ENCODE measurements at places on chromosomes 7 and 10.

DNA sequence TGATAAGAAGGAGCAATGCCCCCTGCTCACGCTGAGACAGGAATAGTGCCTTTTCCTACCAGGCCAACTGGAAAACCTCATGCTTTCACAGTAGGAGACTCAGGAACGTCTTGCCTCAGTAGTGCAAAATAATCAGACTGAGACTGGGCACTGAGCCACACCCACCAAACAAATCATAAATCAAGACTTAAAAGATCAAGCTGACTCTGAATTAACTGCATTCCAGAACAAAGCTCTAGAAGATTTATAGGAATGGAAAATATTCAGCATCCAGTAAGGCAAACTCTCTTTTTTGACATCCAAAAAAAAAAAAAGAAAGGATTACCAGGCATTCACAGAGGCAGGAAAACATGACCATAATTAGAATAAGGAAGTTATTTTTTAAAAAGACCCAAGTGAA lies 30.5 kb upstream of the SLC18A3 start:
- no peak for DNase-seq

DNA sequence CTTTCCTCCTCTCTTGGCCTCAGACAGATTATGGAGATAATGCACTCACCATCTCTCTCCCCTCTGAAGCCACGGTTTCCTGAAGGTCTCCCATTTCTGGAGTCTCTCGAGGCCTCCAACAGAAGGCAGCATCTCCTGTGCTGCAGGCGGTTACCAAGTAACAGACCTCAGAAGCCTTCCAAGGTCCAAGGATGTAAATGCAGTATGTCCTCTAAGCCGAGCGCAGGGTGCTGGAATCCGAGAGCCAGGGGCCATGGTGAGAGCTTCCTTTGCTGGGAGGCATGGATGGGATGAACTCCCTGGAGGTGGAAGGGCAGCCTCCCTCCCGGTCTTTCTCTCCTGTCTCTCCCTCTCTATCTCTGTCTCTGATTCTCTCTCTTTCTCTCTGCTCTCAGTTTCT lies 79.8 kb downstream of the ADARB2 start:
- no peak for DNase-seq

DNA sequence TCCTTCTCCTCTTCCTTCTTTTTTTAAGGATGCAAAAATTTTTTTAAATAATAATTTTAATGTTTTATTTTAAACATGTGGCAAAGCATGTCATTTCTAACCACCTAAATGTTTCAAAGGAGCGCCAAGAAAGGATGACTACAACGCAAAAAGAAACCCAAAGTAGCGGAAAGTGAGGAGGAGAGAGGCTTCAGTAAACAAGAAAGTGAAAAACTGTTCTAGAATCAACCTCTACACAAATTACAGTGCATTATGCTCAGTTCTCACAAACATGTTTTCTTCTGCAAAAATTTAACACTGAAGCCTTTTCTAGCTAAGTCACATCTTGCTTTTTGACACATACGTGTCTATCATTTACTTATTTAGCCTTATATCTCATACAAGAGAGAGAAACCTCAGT lies 948.6 kb downstream of the GATA3 start:
- no peak for DNase-seq

GRCh38 chr10:72076756-72077155 lies 11.6 kb downstream of the SPOCK2 start:
- DNase-seq: no peak

GRCh38 chr10:94213001-94213530 lies 149.7 kb downstream of the NOC3L start:
- no peak for DNase-seq

GRCh38 chr10:72893136-72893798 lies at the start of gene OIT3:
Gene OIT3, plus strand, starts transcription at chr10:72893739. Its CDS starts 60 bp downstream, at chr10:72893799.
- no peak for DNase-seq
